ENCODE measurements at places on chromosomes 6 and 20.

- H3K27ac ChIP-seq: no peak overlapping the region
- DNase-seq: no peak
- peaks cover 7% of the 10 kb centered on the region for H3K4me1 ChIP-seq
- H3K27me3 ChIP-seq: peaks cover 22% of the 10 kb centered on the region
- peak overlapping the region; percentile 61 for H3K4me3 ChIP-seq
These were observed 15.4 kb downstream of the FOXC1 start for GRCh38 chr6:1624851-1625781.

GRCh38 chr6:41546475-41546865, 289 bp downstream of the FOXP4 start:
- H3K27ac ChIP-seq: no peak overlapping the region
- H3K4me1 ChIP-seq: peaks cover 42% of the 10 kb centered on the region
- H3K27me3 ChIP-seq: peaks cover 23% of the 10 kb centered on the region
- no peak overlapping the region for H3K4me3 ChIP-seq

- no peaks in the 10 kb centered on the region for H3K27me3 ChIP-seq
- H3K27ac ChIP-seq: peak overlapping the region; percentile 35
- peak overlapping the region; percentile 84 for H3K4me3 ChIP-seq
- DNase-seq: no peak
- H3K4me1 ChIP-seq: peaks cover 56% of the 10 kb centered on the region
- no peaks in the 10 kb centered on the region for H3K36me3 ChIP-seq
These were observed 2.1 kb downstream of the PANK2 start for GRCh38 chr20:3890999-3891929.

DNA sequence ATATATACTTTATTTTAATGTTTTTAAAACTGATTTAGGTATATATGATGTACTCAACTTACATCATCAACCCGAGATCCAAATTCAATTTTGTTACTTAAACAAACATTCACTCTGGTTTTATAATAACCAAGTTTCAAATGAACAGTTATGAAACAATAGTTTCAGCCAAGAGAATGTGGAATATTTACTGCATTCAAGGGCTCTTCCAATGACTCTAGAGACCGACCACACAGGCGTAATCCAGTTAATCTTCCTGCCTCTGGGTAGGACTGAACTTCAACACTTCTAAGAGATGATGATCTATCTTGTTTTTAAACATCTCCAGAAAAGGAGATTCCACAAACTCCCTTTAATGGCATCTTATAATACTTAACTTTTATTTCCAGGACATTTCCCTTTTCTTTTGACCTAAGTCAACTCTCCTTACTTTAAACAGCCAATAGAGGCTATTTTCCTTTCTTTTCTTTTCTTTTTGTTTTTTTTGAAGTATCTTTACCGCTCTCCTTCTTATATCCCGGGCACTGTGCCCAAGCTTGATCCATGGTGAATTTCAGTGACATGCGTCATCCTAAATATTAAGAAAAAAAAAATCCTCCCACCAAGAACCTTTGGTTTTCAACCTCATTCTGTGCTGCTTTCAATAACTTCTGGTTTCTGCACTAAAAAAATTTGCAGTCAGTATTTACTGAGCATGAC, 110.1 kb downstream of the KIF13A start:
- H3K27me3 ChIP-seq: no peaks in the 10 kb centered on the region
- no peak overlapping the region for H3K27ac ChIP-seq
- no peak for DNase-seq
- H3K36me3 ChIP-seq: no peaks in the 10 kb centered on the region
- H3K4me3 ChIP-seq: no peak overlapping the region

GRCh38 chr6:170110201-170111140, 180.4 kb downstream of the DLL1 start:
- no peak for DNase-seq
- no peak overlapping the region for H3K27ac ChIP-seq
- no peaks in the 10 kb centered on the region for H3K4me1 ChIP-seq
- H3K36me3 ChIP-seq: no peaks in the 10 kb centered on the region
- no peaks in the 10 kb centered on the region for H3K27me3 ChIP-seq

DNA sequence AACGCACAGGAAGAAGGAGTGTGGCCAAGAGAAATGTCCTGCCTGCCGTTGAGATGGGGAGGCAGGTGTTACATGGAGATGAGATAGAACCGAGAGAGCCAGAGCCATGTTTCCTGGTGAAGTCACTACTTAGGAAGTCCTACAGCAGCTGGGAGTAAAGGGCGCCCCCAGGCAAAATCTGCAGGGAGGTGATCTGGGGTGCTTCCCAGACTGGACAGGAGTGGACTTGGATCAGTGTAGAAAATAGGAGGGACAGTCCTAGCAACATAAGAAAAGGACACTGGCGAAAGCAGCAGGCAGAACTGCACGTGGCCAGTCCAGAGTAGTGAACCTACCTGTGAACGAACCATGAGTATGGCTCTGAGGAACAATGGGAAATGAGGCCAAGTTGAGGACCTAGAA, 85.3 kb downstream of the CD164 start:
- H3K36me3 ChIP-seq: no peaks in the 10 kb centered on the region
- H3K4me3 ChIP-seq: no peak overlapping the region
- no peaks in the 10 kb centered on the region for H3K27me3 ChIP-seq
- H3K27ac ChIP-seq: no peak overlapping the region

- H3K4me1 ChIP-seq: no peaks in the 10 kb centered on the region
- no peak overlapping the region for H3K27ac ChIP-seq
- no peaks in the 10 kb centered on the region for H3K36me3 ChIP-seq
- no peak for DNase-seq
These were observed 446.7 kb downstream of the BMP2 start for GRCh38 chr20:7214081-7214740.

GRCh38 chr6:158213925-158214674, 46.0 kb downstream of the GTF2H5 start:
- no peaks in the 10 kb centered on the region for H3K27me3 ChIP-seq
- no peak overlapping the region for H3K4me3 ChIP-seq
- H3K4me1 ChIP-seq: no peaks in the 10 kb centered on the region
- no peak overlapping the region for H3K27ac ChIP-seq
- H3K36me3 ChIP-seq: no peaks in the 10 kb centered on the region

- no peak overlapping the region for H3K4me3 ChIP-seq
- no peak for DNase-seq
- H3K36me3 ChIP-seq: no peaks in the 10 kb centered on the region
- no peaks in the 10 kb centered on the region for H3K27me3 ChIP-seq
These were observed 59.2 kb downstream of the TNFAIP3 start for GRCh38 chr6:137926207-137926731.

Measured in CD8-positive, alpha-beta memory T cell (primary cell).